ENCODE measurements at places on chromosomes 12 and 14.

GRCh38 chr12:88957358-88957757, 377.1 kb upstream of the KITLG start:
- DNase-seq, result no peak

DNA sequence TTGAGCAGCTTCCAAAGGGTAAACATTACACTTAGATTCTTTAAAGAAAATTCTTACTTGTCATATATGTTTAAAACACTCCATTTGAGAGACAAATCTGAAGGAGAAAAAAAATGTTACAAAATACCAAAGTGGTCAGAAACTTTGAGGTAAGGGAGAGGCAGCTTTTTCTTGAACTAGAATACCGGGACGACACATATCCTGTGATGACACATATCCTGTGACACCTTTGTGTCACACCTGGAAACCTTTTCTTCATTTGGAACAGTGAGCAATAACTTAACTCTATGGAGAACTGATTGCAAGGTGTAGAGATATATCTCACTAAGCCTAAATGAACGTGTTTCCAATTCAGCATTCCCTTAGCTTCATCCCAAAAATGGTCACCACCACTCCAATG, 4.6 kb upstream of the GRIN2B start:
- no peak for DNase-seq

GRCh38 chr12:14772946-14773345, 30.3 kb downstream of the WBP11 start:
- DNase-seq, result no peak

DNA sequence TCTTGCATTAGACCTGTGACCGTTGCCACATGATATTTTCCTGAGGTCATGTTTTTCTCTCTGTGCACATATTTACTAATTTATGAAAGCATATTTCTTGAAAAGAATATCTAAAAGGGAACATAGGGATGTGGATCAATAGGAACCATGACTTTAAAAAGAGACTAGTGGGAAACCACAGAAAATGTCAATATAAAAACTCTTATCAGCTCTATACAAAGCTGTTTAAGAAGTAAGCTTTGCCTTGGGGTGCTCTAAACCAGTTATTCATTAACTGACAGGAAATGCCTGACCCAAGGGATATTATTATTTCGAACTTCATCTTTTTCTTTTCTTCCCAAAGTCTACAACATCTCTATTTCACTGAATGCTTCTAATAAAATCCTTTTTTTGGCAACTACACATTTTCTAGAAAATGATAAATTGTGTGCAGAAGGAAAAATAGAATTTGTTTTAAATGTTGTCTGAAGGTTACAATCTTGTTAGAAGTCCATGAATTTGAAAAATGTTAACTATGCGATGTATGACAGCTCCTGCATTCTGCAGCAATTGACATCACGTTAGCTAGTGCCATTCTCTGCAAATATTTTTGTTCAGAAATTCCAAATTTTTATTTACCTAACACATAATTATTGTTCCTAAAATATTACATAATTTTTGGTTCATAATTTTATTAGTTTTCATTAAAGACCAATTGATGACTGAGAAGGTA, 345.0 kb downstream of the SLC16A7 start:
- DNase-seq, result no peak

DNA sequence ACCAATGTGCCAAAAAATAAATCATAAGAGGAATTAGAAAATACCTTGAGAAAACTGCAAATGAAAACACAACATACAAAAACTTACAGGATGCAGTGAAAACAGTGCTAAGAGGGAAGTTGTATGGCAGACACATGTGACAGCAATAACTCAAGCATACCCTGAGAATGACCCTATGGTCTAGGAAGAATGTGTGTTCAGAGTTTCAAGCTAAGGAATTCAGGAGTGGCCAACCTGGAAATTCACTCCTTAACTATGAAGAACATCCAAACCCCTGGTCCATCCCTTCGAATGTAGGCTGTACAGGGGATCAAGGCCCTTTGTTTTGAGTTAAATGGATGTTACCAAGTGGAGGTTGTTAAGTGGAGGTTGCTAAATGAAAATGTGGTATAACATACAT, 16.7 kb upstream of the TTC9 start:
- DNase-seq, result no peak

GRCh38 chr14:64060648-64061096, 207.9 kb downstream of the SYNE2 start:
- no peak for DNase-seq

DNA sequence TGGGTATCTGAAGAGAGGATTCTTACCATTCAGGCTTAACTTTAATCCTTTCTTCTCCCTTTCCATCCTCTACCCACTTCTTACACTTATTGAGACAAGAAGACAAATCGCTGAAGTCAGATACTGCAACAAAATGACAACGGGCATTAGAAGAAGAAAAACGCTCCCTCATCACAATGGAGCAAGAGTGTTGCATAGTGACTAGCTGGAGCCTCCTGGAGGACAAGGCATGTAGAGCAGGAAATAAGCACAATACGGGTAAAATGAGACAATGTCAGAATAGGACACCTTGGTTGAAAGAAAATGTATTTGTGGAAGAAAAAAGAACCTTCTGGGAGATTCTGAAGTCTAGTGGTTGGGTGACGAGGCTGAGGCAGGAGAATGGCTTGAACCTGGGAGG, 501.0 kb downstream of the RERGL start:
- DNase-seq, result no peak

DNA sequence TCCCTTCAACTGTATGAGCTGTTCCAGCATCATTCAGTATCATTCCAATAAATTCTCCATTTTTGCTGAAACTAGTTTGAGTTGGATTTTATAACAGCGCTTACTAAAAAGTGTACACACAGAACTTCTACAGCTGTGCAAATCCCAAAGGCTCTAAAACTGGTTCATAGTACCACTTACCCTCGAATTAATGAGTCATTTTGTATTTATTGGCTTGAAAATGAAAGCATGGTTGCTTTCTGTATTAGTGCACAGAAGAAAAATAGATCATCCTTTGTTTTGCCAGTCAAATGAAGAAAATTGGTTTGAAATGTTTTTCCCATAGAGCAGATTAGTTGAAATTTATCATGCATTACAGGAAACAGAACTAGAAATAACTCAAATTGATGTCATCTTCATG, 268.3 kb upstream of the CPNE8 start:
- DNase-seq, result no peak

GRCh38 chr14:84670796-84671195, 859.1 kb upstream of the FLRT2 start:
- no peak for DNase-seq

DNA sequence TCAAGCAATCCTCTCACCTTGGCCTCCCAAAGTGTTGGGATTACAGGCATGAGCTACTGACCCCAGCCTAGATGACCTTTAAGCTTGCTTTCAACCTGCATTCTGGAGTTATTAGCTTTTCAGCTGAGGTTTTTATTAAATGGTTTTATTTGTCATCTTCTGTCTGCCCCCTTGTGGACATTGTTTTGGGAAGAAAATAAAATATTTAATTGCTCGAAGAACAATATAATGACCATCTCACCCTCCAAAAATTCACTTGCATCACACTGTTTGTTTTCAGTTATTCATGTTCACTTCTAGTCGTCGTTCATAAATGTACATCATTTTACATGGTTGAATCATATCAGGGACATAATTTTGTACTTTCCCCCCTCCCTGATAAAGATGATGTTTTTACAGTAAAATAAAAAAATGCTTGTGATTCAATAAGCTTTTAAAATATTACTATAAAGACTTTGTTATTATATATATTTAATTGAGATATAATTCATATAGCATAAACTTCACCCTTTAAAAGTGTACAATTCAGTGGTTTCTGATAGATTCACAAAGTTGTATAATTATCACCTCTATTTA, 10.1 kb upstream of the SPATS2 start:
- DNase-seq, result no peak

DNA sequence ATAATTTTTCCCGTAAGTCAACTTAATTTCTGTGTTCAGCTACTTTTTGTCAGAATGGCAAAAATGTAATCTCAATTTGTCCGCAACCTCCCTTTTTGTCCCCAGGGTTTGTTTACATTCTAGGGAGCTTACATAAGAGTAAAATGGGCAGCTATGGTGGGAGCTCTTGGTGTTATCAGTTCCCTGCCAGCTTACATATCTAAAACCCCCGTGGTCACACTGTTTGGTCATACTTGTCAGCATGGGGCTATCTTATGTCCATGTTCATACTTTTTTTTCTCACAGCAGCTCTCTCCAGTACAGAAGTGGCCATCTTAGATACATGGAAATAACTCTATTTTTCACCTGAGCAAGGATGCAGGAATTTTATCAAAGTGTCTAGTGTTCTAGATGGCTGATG, 16.7 kb downstream of the SLCO1C1 start:
- DNase-seq, result no peak

GRCh38 chr14:100629098-100629497, 41.9 kb upstream of the BEGAIN start:
- no peak for DNase-seq

DNA sequence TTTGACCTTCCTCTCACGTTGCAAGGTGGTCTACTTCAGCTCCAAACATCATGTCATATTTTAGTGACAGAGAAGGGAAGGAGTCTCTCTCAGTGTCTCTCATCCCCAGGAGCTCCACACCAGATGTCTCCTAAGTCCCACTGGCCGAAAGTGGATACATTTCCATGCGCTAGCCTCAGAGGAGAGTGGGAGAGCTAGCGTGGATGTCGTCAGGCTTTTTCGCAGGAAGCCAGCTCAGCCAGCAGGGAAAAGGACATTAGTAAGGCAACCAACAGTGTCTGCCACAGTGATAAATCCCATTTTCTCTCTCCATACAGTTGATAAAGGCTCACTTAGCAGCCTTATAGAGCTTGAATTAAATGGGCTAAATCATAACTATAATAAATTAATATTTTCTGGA, 155.7 kb downstream of the PELI2 start:
- no peak for DNase-seq

All from NCI-H345 (cell line).